ENCODE measurements at places on chromosomes 7 and 10.

DNA sequence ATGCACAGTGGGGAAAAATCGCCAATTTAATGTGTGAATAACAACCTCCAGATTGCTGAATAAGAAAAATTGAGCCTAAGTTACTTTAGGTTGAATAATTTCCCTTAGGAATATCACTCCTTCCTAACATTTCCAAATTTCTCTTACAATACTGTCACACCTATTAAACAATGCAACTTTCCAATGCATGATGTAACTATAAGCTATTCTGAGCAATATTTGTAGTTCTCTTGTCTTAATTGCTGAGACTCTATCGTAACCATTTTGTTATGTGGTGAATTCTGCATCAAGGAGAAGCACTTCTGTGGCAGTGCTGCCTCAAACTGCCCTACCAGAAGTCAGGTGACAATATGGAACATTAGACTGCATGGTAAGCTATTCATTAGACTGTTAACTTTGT is 386.7 kb upstream of the LRRN3 start:
- no peak for DNase-seq

GRCh38 chr7:107091306-107091705 is 46.8 kb downstream of the PRKAR2B start:
- no peak for DNase-seq

GRCh38 chr7:22942191-22942590 is 71.7 kb downstream of the HYCC1 start:
- DNase-seq = no peak

- DNase-seq = no peak
These were observed at the start of gene TMEM139 for GRCh38 chr7:143284591-143285469. TSS of gene TMEM139 (plus strand) at chr7:143284958. CDS start at chr7:143285958, 1,000 bp downstream.

GRCh38 chr7:22110881-22111280 is 165.2 kb upstream of the CDCA7L start:
- no peak for DNase-seq

GRCh38 chr7:133339772-133340171 is 86.9 kb downstream of the EXOC4 start:
- DNase-seq = no peak

DNA sequence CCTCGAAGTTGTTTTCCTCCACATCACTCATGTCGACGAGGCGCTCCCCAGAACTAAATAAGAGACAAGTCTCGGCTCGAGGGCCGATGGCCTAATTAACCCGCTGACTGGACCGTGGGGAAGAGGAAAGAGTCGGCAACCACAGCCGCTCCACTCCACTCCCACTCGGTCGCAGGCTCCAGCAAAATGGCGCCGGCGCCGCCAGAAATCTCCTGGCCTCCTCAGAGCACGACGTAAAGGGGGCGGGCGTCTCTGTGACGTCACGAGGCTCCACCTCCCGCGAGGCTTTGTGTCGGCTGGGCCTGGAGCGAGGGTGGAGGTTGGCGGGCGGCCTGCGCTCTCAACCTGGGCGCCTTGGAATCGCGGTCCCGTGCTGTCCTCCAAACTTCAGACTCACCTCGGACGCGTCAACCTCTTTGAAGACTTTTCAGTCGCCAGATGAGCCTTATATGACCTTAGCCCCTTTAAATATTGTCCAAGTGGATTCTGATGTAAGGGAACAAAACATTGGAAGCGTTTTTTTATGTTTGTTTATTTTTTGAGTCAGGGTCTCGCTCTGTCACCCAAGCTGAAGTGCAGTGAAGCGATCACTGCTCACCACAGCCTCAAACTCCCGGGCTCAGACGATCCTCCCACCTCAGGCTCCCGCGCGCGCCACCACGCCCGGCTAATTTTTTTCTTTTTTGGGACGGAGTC is at the start of gene TRA2A:
TRA2A (minus strand) TSS at position 188 of the 696 bp plus-strand sequence; CDS start at position 31, 157 bp downstream.
- peak; percentile 90 for DNase-seq

- no peak for DNase-seq
These were observed 76.5 kb upstream of the PPP1R3C start for GRCh38 chr10:91709394-91709798.

DNA sequence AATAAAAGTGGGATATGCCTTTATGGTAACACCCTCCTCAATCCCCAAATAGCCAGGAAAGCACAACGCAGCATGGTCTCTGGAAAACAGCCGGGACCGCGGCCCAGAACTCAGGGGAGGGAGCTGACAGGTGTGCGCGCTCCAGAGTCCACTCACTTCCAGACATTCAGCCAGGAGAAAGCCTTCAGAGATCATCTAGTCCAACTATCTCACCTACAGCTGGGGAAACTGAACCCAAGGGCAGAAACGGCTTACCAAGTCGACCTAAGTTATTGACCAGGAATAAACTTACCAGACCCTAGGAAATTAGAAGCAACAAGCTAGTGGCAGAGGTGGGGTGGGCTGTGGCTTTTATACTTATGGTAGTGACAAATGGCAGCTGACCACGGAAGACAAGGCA is 16.4 kb downstream of the GSDME start:
- no peak for DNase-seq

DNA sequence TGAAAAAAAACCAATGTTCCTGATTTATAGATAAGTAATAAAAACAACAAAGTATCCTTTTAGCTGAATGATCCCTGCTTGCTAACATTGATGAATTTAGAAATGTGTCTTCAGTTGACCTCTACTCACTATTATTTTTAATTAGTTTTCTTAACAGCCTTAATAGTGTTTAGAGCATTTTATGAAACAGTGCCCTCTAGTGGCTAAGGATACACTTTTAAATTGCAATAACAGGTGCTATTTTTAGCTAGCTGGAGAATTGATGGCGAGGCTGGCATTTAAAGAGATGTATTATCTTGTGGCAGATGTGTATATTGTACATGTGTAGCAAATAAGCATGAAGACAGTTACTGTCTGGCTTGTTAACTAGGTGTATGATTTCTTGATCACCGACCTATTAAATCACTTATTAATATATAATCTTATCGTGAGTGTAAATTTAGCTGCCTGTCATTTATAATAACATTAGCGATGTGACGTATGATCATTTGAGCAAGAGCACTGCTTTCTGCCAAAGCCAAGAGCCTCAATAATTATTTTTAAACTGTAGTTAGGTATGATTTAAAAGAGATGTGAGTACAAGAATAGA is 451.9 kb downstream of the DPP6 start:
- peak; percentile 1 for DNase-seq

DNA sequence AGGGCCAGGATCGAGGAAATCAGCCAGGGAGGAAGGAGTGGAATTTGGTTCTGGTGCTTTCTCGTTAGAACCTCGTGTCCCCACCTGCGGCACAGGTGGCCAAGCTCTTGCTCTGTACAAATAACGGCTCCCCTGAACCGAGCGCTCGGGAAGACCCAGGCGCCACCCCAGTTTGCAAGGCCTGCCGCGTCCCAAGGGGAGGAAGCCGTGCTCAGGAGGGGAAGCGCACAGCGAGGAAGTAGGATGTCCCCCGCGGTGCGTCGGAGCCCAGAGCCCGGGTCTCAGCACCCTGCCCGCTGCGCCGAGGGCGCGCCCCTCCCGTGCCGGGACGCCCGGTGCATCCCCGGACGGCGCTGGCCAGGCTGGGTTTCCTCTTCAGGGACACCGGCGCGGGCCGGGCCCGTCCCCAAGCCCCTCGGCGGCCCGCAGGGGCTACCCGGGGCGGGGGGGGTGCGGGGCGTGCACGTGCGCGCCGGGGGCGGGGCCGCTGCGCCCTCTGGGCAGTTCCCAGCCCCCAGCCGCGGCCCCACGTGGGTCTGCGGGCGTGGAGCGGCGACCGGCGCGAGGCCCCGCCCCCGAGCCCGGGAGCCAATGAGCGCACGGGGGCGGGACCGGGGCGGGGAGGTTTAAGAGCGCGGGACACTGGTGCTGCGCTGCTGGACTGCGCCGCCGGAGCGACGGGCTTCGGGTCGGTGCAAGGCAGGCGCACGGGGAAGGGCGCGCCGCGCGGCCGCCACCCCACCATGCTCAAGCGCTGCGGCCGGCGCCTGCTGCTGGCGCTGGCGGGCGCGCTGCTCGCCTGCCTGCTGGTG is at the start of gene LFNG:
LFNG (plus strand) TSS at position 656 of the 812 bp plus-strand sequence; CDS start at position 744, 88 bp downstream.
- peak; percentile 76 for DNase-seq

GRCh38 chr10:60980997-60981396 is 37.0 kb upstream of the RHOBTB1 start:
- no peak for DNase-seq

DNA sequence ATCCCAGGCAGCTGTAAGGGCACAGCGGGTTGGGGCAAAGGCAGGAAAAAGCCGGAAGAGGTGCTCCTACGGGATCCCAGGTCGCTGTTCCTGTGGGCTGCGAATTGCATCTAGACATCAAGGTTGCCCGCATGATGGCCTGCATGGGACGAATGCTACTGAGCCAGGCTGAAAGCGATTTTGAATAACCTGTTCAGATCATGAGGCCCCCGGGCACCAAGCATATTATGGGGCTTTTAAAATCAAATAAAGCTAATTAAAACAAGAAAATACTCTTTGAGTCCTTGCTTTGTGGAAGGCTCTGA is 37.1 kb downstream of the CAMK2B start:
- no peak for DNase-seq

DNA sequence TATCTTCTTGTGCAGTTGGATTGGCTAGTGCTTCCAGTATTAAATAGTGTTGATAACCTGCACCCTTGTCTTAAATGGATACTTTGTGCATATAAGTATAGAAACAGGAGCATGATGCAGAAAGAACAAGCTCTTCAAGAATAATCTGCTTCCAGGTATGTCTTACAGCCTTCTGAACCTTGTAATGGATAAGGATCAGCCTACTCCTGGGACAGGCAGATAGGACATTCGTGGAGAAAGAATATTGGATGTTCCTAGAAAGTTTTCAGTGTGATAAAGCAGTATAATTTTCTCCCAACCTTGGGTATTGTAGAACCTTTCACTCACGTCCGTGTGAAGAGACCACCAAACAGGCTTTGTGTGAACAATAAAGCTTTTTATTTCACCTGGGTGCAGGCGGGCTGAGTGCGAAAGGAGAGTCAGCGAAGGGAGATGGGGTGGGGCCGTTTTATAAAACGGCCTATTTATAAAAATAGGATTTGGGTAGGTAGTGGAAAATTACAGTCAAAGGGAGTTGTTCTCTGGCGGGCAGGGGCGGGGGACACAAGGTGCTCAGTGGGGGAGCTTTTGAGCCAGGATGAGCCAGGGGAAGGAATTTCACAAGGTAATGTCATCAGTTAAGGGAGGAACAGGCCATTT is 27.2 kb downstream of the C1GALT1 start:
- no peak for DNase-seq

- DNase-seq = no peak
These were observed 24.8 kb downstream of the ARL4A start for GRCh38 chr7:12712236-12712635.

DNA sequence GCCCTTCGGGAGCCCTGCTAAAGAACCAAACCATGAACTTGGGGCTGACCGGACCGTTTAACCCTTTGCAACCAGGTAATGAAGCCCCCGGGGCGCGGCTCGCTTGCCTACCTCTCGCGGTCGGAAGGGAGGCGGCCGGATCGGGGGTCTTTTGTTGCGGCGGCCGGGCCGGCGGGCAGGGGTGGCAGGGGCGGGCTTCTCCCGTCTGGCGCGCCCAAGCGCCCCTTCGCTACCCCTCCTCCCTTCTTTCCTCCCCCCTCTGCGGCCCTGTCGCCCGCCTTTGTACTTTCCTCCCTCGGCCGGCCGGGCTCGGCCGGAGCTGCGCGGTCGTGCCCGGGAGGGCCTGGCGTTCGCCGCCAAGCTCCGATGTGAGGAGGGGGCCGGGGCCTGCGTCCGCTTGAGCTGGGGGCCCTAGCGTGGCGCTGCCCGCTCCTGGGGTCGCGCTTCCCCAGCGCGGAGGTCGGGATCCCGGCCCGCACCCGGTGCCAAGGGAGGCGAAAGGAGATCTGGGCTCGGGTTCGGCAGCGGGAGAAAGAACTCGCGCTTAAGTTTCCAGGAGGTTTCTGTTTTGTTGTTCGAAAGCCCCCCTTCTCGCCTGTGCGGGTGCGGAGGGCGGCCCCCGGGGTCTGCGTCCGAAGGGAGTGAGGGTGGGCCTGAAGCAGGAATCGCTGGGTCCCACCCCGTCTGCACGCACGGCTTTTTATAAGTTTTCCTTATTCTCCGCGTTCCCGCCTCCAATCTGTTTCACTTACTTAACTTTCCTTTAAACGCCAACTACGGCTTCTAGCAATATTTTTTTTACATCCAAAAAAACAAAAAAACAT is 436.8 kb upstream of the GALNT17 start:
- no peak for DNase-seq

DNA sequence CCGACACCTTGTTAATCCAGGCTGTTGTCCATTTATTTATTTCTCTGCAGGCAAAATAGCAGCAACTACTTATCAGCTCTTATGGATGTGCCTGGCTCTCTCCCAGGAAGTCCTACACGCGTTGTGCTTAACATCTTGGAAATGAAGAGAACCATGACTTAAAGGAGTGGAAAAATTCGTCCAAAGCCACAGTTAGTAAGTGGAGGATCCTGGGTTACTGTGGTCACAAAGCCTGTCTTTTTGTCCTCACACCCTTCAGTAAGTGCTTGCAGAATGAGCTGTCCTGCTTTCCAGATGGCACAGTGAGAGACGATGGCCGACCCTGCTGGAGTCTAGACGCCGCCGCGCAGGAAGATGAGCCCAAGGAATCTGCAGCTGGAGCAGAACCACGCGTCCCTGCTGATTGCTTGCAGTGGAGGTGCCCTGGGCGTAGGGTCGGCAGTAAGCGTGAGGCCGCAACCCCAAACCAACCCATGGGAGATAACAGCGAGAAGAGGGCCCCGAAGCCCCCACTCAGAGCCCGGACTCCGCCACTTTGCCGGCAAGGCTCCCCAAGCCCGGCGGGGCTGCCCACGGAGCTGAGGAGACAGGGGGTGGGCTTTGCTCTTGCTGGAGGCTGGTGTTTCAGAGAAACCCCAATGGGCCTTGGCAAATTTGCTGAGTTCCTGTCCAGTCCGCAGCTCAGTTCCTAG is 178.6 kb downstream of the CXCL12 start:
- peak; percentile 26 for DNase-seq

GRCh38 chr7:38660427-38661099 is 29.4 kb upstream of the AMPH start:
- peak; percentile 19 for DNase-seq

DNA sequence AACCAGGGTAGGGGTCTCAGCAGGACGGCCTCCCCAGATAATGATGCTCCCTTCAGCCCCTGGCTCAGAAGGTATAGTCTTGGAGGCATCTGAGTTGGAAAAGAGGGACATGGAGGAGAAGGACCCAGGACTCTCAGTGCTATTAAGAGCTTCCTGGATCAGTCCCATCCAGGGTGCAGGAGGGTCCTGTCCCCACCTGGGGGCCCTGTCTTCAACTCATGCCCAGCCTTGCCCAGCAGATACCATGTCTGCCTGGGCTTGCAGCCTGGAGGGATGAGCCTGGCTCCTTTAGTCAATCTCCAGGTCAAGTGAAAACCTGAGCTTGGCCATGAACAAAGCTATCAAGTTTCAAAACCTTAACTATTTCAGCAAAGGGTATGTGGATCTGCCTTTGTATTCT is 67.6 kb downstream of the PRTFDC1 start:
- no peak for DNase-seq

- DNase-seq = no peak
These were observed 8.7 kb upstream of the BAMBI start for GRCh38 chr10:28668363-28669226.

DNA sequence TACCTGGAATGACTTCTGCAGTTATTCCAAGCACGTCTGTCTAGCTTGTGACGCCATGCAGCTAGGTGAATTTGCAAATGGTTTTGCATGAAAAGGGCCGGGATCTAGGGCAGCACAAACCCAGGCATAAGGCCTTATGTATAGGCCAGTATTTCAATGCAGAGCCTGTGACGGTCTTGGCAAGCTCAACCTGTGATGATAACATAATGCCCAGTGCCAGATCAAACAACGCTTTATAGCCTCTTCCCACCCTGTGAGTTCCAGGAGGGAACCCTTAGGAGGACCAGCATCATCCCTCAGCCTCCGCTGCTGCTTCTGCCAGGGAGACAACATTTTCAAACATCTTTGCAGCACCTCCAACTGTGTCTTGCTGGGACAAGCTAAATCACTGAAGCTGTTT is 390.7 kb downstream of the INHBA start:
- no peak for DNase-seq

- no peak for DNase-seq
These were observed 9.4 kb downstream of the MTG1 start for GRCh38 chr10:133403359-133403758.

Measured in GM04504 (cell line).